Hematopoietic multipotent progenitor cell treated with erythropoietin and hydrocortisone succinate and interleukin-3 and kit ligand, for 4 days (in vitro differentiated cells): ENCODE measurements at places on chromosomes 1 and 21.

GRCh38 chr1:77776007-77776700 lies 3.3 kb upstream of the MIGA1 start:
- no peak for DNase-seq

DNA sequence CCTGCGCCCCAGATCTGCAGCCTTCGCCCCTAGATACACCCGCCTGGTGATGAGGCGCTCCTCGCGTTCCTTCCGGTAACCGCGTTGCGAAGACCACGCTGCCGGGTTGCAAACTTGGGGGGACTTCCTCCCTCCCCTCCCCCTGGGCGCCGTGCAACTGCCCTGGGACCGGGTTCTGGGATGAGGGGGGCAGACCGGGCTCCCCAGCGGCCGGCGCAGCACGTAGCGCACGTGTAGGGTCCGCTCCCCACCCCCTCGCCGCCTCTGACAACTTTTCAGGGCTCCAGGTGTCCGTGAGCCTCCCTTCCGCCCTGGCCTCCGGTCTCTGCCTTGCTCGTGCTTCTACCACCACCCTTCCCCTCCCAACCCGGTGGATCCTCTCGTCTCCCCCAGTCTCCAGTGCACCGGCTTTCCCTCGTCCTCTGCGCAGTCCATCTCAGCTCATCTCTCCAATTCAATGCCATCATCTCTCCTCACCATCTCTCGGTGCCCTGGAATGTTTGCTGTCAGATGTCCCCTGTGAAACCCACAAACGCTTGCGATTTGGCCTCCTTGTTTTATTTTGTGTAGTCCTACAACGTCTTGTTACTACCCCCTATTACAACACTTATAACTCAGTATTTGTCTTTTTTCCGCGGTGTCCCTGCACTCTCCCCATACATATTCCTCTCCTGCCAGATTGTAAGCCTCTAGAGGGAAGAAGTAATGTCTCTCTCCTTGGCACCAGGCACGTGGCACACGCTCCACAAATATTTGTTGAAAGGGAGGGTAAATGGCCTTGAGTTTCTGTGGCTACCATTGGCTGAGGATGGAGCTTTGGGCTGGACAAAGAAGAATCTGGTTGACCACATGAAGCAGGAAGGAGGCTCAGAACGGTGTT lies 782 bp downstream of the PCAT6 start:
- no peak for DNase-seq

- peak; percentile 12 for DNase-seq
Measured at GRCh38 chr21:43273016-43273707, 104.4 kb downstream of the CRYAA start.

DNA sequence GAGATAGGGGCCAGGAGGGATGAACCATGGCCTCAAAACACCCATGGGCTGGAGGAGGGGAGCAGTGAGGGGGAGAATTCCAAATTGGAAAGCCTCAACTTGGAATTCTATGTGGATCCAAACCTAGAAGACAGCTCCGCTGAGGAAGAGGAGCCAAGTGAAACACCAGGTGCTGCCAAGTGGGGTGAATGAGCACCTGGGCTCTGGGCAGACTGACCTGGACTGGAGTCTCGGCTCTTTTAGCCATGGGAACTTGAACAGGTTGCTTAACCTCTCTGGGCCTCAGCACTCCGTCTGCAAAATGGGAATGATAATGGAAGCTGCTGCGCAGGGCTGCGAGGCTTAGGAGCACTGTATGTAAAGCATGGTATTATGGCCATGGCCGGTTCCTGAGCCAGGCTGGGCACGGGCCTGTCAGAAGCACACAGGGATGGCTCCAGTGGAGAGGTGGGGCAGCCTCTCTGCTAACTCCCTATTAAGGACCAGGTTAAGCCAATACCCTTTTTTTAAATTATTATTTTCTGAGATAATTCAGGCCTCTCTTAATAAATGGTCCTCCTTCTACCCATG lies 81.5 kb downstream of the SYT2 start:
- DNase-seq: no peak

GRCh38 chr1:10888791-10889649 lies 92.6 kb upstream of the CASZ1 start:
- no peak for DNase-seq

GRCh38 chr1:119084798-119085197 lies 55.7 kb downstream of the WARS2 start:
- DNase-seq: no peak

DNA sequence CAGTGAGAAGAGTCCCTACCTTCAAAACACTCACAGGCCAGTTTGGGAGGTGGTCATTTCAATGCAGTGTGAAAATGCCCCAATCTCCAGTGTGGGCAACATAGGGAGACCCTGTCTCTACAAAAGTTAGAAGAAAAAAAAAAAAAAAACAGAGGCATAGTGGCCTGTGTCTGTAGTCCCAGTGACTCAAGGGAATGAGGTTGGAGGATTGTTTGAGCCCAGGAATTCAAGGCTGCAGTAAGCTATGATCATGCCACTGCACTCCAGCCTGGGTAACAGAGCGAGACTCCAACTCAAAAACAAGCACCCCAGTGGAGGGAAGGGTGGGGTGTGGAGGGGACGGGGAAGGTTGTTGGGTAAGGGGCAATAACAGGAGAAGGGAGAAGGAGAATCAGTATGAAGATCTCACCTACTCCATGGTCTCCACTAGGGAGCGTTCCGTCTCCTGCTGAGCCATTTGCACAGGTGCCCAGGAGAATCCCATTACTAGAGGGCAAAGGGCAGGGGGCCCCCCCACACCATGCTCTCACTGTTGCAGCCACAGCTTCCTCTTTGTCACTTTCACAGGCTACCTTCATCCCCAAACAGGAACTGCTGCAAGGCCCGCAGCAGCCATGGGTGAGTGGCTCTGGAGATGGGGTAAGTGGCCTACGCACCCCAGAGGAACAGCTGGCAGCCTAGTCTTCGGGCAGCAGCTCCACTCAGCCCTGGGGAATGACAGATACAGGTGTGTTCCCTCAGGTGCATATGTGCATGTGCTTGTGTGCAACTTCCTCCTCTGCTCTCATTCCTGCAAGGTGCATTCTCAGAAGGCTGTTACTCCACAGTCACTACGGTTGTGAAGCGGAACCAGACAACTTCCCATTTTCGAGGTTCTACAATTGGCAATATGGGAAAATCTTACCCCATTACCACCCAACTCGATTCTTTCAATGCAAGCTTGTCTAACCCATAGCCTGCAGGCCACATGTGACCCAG lies 87.9 kb upstream of the LYST start:
- DNase-seq: peak; percentile 86

DNA sequence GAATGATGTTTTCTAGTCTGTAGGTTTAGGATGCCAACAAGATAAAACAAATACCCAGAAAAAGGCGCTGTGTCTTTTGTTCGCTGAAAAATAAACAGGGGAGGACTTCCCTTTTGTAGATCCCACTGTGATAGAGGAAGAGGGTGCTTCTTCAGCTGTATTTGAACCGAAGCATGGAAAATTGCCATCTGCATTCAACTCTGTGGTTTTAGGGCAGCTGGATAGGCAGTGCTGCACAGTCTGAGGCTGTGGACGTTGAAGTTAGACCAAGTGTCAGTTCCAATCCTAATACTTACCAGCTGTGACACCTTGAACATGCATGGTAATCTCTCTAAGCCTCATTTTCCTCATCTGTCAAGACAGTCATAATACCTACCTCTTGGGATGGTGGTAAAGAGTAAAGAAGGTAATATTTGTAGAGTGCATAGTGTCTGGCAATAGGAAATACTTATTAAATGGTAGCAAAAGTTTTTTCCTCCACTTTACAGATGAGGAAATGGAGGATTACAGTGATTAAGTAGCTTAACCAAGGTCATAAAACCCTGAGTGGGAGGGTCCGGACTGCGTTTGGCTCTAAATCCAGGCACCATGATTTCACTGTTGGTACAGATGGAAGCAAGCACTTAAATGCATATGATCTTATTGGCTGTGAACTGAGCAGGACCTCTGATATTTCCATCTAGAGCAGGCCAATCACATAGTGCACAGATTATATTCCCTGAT lies 48.5 kb downstream of the UTP25 start:
- DNase-seq: no peak

DNA sequence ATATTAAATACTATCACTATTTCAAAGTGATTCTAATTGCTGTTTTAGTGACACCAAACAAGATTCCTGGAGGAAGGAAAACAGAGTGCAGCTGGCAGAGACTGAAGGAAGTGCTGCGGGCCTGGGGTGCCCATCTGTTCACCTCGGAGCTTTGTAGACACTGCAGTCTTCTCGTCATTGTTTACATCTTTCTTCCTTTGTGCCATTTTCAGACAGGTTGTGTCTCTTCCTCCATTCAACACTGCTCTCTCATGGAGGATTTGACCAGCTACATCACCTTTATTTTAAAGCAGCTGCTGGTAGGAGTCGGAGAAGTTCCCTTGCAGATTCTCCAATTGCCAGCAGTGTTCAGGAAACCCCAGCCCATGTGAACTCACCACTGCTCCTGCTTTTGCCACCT lies 37.3 kb downstream of the ABCA4 start:
- DNase-seq: no peak

DNA sequence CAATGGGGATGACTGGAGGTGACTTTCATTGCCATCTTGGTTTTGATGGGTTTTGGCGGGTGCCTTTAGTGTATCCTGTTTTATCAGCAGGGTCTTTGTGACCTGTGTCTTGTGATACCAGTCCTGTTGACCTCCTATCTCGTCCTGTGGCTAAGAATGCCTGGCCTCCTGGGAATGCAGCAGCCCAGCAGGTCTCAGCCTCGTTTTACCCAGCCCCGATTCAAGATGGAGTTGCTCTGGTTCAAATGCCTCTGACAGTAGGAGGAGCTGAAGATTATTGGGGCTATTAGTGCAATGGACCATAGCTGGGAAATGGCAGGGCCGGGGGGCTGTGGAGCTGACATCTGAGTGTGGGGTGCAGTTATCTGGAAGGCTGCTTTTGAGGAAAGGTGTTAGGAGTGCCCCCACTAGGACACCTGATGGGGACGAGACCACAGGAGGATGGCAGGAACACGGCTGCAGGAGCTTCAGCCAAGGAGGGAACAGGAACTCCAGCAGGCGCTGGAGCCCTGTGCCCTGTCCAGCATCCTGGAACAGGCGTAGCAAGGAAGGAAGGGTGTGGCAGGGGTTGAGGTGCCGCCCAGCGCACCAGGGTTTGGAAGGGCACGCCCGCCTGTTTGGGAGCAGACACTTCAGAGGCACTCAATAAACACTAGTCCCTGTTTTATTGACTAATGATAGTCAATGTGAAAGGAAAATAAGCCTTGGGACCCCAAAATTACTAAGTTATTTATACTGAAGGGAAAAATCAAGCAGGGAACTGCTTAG lies 15.3 kb upstream of the AGPAT3 start:
- DNase-seq: peak; percentile 57

DNA sequence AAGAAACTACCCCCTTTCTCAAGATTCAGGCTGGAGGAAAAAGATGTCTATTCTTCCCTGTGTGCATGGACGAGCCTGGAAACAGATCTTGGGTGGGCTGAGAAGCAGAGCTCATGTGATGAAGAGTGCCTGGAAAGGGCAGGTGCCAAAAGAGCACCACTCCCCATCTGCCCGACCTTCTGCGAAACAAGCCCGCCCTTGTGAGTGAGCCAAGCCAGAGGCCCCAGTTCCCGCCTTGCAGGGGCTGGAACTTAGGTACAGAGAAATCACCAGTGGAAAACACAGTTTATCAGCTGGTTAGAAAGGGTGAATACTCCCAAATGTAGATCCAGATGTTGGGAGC lies 26.7 kb upstream of the A3GALT2 start:
- DNase-seq: peak; percentile 34

GRCh38 chr1:154416471-154417337 lies 11.6 kb downstream of the IL6R start:
- DNase-seq: no peak

DNA sequence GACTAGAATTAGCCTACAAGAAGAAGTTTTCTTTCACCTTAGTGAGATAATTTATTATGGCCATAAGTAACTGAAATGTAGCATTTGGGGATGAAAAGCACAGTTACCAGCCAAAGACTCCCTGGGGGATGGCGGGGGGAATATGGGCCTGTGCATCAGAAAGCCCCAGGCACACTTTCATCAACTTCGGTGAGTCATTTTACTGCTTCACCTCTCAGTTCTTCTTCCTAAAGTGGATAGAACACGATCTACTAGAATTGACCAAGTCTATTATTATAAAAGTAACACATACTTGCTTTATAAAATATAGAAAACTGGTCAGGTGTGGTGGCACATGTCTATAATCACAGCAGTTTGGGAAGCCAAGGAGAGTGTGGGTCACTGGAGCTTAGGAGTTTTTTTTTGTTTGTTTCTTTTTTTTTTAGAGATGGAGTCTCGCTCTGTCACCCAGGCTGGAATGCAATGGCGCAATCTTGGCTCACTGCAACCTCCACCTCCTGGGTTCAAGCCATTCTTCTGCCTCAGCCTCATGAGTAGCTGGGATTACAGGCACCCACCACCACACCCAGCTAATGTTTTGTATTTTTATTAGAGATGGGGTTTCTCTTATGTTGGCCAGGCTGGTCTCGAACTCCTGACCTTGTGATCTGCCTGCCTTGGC lies 141.8 kb downstream of the ZZZ3 start:
- no peak for DNase-seq

DNA sequence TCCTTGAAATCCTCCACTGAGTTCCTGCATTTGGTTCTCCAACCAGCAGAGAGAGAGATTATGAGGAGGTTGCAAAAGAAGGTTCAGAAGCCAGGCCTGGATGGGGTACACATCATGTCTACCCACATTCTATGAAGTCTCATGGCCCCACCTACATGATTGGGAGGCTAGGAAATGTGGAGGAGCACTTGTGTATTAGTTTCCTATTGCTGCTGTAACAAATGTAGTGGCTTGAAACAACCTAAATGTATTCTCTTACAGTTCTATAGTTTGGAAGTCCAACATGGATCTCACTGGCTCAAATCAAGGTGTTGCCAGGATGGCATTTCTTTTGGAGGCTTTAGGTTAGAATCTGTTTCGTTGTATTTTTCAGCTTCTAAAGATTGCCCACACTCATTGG lies 134.2 kb upstream of the ZNF648 start:
- DNase-seq: no peak

GRCh38 chr1:186715887-186716809 lies 35.9 kb upstream of the PTGS2 start:
- no peak for DNase-seq

- DNase-seq: peak; percentile 3
Measured at GRCh38 chr1:119327094-119327449, 41.5 kb upstream of the HAO2 start.

DNA sequence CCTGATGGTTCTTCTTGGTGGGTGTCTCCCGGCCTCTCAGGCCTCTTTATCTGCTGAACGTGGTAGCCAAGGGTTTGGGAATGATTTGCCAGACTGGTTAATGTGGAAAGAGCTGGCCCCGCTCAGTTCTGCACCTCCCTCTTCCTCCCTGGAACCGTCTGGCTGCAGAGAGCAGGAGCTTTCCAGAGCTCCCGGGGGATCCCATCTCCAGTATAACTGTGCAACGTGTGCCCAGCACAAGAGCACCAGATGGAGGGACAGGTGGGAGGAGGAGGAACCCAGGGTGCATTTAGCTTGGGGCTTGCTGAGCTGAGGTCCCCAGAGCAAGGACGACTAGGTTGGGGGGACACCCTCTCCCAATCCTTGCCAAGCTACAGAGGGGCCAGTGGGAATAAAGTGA lies 5.0 kb downstream of the TFF1 start:
- no peak for DNase-seq

- no peak for DNase-seq
Measured at GRCh38 chr21:16908077-16908476, 604.8 kb upstream of the CXADR start.
